ENCODE measurements at places on chromosomes 12 and 14.

DNA sequence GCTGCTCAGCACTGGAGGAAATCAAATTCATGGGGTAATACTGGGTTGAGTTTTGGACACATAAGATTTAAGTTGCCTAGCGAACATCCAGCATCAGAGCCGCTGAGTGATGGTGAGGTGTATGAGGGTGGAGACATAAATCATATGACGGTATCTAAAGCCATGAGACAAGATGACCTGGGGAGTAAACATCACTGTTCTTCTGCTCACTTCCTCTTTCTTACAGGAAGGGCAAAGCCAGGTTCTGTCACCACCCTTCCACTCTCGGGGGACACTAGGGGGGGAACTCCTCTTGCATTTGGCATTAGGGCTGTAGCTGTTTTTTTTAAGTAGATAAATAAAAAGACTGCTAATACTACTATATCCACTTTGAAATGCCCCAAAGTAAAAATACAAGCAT lies 24.0 kb downstream of the PRDM4 start:
- no peak for DNase-seq

- DNase-seq, result peak; percentile 47
These were observed 3.6 kb upstream of the DNAJC22 start for GRCh38 chr12:49342914-49343731.

- no peak for DNase-seq
These were observed 28.3 kb downstream of the ADIPOR2 start for GRCh38 chr12:1719139-1719538.

GRCh38 chr14:104460791-104461651 lies 118.5 kb upstream of the C14orf180 start:
- no peak for DNase-seq

GRCh38 chr12:110906516-110906915 lies 13.9 kb downstream of the MYL2 start:
- DNase-seq, result no peak

GRCh38 chr12:120234643-120235368 lies 30.7 kb downstream of the PXN start:
- DNase-seq, result no peak

DNA sequence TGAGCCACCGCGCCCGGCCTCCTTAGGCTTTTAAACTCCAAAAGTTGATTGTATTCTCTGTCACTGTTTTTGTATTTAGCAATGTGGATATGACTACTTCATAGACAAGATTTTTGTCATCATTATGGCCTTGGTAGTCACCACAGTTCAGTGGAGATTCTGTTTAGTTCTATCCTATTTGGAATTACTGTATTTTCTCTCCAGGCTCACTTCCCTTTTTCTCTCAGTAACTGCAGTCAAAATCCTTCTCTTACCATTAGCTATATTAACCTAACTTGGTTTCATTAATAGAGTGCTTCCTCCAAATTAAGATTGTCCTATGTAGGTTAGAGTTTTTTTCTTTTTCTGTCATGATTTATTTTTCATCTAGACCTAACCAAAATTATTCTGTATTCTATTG lies 283.9 kb downstream of the TMTC2 start:
- no peak for DNase-seq

Data from activated T-cell treated with anti-CD3 and anti-CD28 coated beads for 48 hours (primary cell).